ENCODE measurements at places on chromosomes 16 and 17.

DNA sequence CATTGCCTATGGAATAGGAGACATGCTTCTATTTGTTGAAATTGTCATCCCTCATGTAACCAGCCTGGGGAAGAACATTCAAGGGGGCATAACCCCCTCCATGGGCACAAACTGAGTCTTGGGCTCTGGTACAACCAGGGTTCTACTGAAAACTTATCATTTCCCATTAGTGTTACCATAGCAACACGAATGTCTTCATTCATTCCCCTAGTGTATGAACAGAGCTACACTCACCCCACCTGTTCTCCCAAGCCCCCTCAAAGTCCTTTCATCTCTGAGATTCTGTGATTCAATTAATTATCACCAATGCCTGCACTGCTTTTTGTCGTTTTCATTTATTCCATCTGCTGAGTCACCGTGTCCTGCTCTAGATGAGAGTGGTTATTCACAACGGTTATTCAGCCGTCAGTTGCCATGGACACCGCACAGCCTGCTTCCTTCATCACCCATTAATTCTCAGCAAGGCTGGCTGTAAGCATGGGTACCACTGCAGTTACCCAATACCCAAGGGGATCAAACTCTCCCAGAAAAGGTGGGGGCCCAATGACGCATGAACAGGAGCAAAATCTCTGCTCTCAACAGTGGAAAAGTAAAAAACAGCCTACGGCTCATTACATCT lies 1.6 kb upstream of the GAST start:
- no peak for DNase-seq

- no peak for DNase-seq
Measured at GRCh38 chr16:1981398-1981836, at the start of gene NOXO1. Gene NOXO1 (minus strand): TSS chr16:1981469. CDS start chr16:1981179, 290 bp downstream.

- DNase-seq = no peak
Measured at GRCh38 chr17:59666235-59666634, 41.0 kb downstream of the PTRH2 start.

- DNase-seq = no peak
Measured at GRCh38 chr16:21560462-21560861, 38.9 kb upstream of the METTL9 start.

DNA sequence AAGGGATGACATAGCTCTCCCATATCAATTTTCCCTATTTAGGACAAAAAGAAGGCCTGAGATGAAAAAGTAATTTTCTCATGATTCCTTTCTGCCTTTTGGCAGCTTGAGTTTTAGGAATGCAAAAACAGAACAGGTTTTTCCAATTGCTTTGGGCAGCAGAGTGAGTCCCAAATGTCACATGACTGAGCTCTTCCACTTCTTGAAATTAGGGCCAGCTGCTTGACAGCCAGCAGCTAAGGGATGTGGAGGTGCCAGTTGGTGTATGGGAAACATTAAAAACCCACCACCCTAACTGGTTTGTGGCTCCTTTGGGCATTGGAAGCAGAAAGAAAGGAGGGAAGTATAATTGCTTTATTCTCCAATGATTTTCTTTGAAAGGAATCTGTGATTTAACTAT lies 133.8 kb upstream of the FAM20A start:
- no peak for DNase-seq

- no peak for DNase-seq
Measured at GRCh38 chr16:82580298-82580890, 46.4 kb upstream of the CDH13 start.

- no peak for DNase-seq
Measured at GRCh38 chr17:81002013-81002384, 10.4 kb downstream of the CHMP6 start.

GRCh38 chr17:61393550-61393903 lies 6.1 kb upstream of the TBX2 start:
- DNase-seq = no peak

DNA sequence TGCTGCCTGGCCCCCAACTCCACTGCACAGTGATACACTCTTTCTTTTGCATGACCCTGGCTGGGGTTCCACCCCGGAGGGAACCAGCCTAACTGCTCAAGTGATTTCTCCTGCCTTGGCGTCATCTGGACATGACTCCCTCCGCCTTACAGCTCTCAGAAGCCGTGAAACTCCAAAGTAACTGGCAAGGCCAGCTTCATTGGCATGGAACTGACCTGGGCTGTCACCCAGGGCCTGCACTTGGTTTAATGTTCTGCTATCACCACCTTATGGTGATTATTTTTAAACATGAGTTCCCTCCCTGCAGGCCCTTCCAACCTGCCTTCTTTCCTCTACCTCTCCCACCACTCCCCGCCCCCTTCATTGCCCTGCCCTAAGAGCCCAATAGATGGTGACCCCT lies 139.7 kb upstream of the CDH5 start:
- DNase-seq = no peak

GRCh38 chr16:23354246-23354645 lies 52.1 kb downstream of the SCNN1B start:
- DNase-seq = no peak

DNA sequence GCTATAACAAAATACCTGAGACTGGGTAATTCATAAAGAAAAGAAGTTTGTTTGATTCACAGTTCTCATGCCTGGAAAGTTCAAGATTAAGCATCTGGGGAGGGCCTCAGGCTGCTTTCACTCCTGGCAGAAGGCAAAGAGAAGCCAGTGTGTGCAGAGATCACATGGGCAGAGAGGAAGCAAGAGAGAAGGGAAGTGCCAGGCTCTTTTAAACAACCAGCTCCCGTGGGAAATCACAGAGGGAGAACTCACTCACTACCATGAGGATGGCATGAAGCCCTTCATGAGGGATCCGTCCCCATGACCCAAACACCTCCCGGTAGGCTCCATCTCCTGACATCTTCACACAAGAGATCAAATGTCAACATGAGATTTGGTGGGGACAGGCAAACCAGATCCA lies 501.6 kb downstream of the MAF start:
- no peak for DNase-seq

GRCh38 chr17:78960928-78961327 lies 18.8 kb downstream of the LGALS3BP start:
- no peak for DNase-seq

GRCh38 chr17:34781071-34781470 lies 180.2 kb downstream of the CCT6B start:
- DNase-seq = no peak

GRCh38 chr16:2898831-2899563 lies 12.7 kb upstream of the FLYWCH1 start:
- DNase-seq = no peak

- no peak for DNase-seq
Measured at GRCh38 chr16:87541147-87541871, 48.5 kb upstream of the ZCCHC14 start.

- DNase-seq = no peak
Measured at GRCh38 chr17:72587773-72588511, 467.1 kb downstream of the SOX9 start.

DNA sequence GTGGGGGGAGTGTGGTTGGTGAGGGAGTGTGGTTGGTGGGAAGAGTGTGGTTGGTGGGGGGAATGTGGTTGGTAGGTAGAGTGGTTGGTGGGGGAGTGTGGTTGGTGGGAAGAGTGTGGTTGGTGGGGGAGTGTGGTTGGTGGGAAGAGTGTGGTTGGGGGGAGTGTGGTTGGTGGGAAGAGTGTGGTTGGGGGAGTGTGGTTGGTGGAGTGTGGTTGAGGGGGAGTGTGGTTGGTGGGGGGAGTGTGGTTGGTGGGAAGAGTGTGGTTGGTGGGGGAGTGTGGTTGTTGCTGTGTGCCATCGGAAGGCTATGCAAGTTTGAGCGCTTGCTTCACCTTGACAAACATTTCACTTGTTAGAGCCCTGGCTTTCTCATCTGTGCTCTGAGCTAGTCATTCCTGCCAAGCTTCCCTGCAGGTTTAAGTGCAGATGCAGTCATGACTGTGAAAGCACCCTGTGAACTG lies 20.1 kb downstream of the MINK1 start:
- DNase-seq = no peak

- DNase-seq = no peak
Measured at GRCh38 chr17:29433541-29433940, 43.4 kb downstream of the TAOK1 start.

DNA sequence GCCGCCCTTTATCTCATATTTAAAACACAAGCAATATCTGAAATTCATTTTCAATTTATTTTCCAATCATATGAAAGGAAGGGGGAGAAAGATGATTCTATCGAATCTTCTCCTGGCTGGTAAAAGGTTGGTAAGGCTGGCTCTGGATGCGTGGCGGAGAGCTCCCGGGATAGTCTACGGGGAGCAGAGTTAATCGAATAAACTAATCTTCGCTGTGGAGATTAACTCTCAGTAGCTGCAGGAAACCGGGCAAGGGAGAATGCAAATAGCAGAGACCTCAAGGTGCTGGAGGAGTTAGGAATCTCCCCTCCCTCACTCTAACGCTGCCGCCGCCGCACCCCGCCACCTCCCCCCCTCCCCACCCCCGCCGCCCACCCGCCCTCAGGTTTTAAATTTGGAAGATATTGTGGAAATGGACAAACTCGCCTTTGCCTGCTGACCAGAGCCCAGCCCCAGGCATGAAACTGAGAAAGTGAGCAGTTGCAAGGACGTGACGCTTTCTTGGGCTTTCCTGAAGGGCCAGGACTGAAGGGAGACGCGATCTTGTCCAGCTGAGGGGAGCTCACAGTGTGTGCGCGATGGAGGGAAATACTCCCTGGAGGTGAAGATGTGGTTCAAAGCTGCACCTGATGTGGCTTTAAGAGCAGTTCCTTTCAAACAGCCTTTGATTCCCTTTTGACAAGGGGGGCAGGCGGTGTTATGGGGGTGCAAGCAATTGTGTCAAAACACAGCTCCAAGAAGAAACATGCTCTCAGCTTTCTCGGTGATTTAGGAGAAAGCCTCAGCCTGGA lies 308.2 kb upstream of the IRX3 start:
- no peak for DNase-seq

GRCh38 chr17:77995146-77995852 lies 36.8 kb downstream of the TNRC6C start:
- no peak for DNase-seq

DNA sequence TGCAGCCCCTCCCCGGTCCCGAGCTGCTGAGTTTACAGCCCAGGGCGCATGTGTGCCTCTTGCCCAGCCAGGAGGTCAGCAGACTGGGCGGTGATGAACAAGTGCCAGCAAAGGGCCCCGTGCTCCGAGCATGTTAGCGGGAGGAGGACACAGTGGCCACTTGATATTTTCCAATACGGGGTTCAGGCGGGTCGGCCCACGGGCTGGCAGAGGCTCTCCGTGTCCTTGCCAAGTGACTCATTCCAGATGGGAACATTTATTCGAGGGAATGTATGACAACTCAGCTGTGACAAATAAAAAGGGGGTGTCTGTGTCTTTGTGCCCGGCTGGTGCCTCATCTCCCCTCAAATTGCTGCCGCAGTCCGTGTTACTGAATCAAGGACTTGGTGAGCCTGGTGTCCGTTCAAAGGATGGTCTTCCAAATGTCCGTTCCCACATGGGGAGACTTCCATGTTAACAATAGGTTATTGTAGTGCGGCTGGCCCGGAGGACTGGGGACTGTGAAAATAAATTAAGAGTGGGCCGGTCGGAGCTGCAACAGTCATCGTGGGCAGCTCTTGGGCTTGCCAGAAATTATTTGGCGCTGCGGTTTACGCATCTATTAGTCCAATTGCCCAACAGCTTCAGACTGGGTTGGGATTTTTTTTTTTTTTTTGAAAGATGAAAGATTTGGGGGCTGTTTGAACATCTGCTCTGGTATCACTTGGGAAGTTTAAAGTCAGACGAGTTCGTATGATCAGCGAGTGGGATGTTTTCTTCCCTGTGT lies 174.0 kb upstream of the CIBAR2 start:
- no peak for DNase-seq

DNA sequence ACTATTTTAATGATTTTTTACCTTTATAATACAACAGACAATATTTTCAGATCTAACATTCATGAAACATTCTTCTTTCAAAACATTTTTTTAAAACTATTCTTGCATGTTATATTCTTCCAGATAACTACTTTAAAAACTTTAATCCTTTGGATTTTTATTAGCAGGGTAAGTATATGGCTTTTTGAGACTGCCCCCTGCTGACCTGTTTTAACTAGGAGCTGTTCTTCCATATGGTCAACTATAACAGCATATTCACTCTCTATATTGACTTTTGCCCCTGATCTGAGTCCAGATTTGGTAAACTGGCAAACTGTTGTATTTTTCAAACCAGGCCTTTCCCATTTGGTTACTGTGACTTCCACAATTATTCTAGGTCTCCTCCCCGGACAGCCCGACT lies 16.5 kb downstream of the ZNF18 start:
- DNase-seq = no peak

DNA sequence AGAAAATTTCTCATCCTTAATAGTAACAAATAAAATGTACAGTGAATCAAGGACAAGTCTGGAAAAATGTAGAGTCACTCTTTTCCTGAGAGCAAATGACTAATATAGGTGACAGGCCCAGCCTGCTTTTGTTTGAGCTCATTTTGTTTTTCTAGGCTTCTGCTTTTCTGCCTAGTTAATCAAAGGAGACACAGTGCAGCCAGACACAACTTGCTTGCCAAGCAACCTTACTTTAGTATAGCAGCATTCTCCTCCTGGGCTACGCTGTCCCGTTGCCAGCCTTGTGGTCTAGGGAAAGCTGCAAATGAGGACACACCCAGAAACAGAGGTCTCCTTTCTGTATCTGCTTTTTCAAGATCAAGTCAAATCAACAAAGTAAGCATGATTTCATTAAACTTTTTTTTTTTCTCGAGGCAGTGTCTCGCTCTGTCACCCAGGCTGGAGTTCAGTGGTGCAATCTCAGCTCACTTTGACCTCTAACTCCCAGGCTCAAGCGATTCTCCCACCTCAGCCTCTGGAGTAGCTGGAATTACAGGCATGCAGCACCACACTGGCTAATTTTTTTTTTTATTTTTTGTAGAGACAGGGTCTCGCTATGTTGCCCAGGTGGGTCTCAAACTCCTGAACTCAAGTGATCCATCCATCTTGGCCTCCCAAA lies 17.2 kb downstream of the GINS3 start:
- no peak for DNase-seq

DNA sequence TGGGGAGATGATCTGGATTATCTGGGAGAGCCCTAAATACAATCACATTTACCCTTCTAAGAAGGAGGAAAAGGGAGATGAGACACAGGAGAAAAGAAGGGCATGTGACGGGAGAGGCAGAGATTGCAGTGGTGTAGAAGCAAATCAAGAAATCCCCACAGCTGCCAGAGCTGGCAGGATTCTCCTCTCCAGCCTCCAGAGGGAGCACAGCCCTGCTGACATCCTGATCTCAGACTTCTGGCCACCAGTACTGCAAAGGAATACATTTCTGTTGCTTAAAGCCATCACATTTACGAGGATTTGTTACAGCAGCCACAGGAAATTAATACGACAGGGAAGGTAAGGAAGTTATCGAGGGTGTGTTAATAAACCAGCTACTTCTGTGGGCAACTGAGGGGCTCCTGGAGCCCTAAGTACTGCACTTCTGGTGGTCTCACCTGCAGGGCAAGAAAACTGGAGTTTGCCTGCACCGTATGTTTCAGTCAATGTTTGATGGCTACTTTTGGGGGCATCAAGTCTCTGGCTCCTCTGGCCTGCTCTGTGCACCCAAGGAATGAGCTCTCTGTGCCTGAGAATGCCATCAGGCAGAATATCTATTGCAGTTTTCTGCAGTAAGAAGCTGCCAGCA lies 22.9 kb upstream of the CDH13 start:
- no peak for DNase-seq

DNA sequence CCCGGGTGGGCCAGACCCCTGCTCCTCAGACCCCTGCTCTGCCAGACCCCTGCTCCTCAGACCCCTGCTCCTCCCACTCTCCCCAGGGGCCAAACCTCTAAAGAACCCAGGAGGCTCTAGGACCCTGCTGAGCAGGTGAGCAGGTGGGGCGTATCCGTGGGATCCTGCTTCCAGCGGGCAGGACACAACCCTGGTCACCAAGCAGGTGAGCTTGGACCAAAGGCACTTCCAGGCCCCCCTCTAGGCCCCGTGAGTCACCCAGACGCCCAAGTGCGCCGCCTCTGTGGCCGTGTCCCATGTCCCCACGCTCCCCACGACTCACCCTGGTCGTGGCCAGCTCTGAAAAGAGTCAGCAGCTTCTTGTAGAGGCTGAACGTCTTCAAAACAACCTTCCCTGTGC lies 5.0 kb downstream of the CYBC1 start:
- DNase-seq = no peak

Measured in mesothelial cell of epicardium (in vitro differentiated cells).